ENCODE measurements at places on chromosomes 3 and 15.

GRCh38 chr15:36632226-36632625 lies 52.8 kb downstream of the CDIN1 start:
- DNase-seq, result no peak
- no peaks in the 10 kb centered on the region for H3K36me3 ChIP-seq
- no peaks in the 10 kb centered on the region for H3K27me3 ChIP-seq
- no peak overlapping the region for H3K4me3 ChIP-seq
- H3K27ac ChIP-seq, result no peak overlapping the region

DNA sequence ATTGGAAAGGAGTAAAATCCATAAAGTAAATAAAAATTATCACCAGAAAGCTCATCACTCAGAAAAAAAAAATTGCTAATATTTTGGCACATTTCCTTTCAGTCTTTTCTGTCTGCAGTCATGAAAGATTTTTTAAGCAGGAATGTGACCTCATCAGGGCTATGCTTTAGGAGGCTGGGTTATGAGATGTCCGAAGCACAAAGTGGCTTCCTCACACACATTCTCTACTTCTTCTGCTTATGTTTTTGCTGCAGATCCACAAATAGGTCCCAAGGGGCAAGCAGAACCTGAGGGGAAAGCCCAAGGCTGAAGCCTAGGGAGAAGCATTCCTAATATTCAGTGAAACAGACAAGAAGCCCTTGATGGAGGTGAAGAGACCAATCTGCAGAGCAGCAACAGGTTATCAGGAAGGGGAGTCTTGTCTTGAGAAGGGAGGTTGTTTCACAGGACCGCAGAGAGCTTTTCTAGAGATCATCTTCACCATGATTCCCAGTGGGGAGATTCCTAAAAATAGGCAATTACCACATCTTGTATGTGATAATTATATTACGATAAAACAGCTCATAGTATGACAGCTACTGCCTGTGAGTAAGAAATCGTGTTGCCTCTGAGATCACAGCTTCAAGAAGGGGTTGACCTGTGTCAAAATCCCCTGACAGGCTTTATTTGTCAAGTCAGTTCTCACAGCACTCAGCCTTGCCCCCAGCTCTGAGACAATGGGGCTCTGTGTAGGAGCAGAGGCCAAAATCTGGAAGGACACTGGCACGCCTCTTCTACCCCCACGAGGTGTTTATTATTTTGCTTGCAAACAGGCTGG lies 60.5 kb downstream of the IGF2BP2 start:
- no peak overlapping the region for H3K27ac ChIP-seq
- DNase-seq, result no peak
- no peak overlapping the region for H3K4me3 ChIP-seq
- no peaks in the 10 kb centered on the region for H3K36me3 ChIP-seq
- no peaks in the 10 kb centered on the region for H3K4me1 ChIP-seq

DNA sequence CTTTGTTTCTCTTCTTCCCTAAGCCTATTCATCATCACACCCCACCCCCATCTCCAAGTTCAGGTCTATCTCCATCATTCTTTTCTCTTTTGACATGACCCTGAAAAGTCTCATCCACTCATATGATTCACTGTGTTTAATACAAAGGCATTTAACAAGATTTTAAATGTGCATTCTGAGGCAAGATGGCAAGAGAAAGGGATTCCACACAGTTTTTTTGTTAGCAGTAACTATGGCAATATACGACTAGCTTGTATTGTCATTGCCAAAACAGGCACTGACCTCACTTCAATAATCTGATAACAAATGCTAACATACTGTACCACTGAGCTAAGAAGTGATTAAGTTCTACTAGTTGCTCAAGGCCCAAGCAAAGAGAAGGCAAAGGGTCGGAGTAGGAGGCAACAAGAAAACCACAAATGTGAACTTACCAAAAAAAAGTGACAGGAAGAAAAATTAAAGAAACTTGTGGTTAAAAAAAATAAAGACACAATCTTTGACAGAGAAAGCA lies 53.2 kb downstream of the FBN1 start:
- H3K4me3 ChIP-seq, result no peak overlapping the region
- no peaks in the 10 kb centered on the region for H3K4me1 ChIP-seq
- no peaks in the 10 kb centered on the region for H3K36me3 ChIP-seq
- H3K27ac ChIP-seq, result no peak overlapping the region

GRCh38 chr15:101288905-101289513 lies 6.0 kb downstream of the SNRPA1 start:
- no peak overlapping the region for H3K27ac ChIP-seq
- DNase-seq, result no peak
- peaks cover 55% of the 10 kb centered on the region for H3K36me3 ChIP-seq

DNA sequence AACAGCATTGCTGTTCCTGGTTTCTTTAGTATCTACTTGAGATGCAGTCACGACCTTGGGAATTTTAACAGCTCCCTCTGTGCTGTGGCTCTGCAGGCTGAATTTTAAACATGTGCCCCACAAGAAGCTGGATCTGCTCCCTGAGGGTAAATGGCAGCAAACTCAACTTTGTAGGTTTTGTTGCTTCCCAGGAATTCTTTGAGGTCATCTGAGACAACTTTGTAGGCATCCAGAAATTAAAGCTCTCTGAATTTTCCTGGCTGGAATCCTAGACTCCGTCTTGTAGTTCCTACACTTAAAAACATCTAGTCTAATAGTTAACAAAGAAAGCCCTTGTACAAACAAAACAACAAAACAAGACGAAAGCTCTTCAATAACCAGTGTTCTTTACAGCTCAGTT lies 366.3 kb downstream of the FEZF2 start:
- no peaks in the 10 kb centered on the region for H3K27me3 ChIP-seq
- no peak for DNase-seq
- no peak overlapping the region for H3K27ac ChIP-seq
- H3K4me3 ChIP-seq, result no peak overlapping the region
- no peaks in the 10 kb centered on the region for H3K36me3 ChIP-seq
